ENCODE measurements at places on chromosomes 2 and 18.

- DNase-seq, result no peak
Observed at GRCh38 chr2:140701726-140702125, 1429.1 kb downstream of the LRP1B start.

GRCh38 chr2:17303521-17303920, 214.7 kb downstream of the RAD51AP2 start:
- DNase-seq, result no peak

DNA sequence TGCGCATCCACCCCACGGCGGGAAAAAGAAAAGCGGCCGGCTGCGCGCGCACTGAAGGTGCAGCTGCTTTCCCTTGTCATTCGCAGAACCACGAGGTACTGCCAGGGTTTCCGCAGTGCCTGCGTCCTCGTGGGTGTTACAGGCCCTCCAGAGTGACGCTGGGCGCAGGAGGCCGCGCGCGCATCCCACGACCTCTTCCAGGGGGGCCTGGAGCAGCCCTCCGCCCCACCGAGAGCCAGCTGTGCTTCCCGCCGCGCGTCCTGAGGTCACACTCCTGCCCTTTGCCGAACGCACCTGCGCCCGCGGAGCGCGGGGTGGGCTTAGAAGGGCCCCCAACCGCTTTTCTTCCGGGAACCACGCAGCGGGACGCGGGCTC, 378 bp upstream of the IAH1 start:
- DNase-seq, result peak; percentile 30

- DNase-seq, result no peak
Observed at GRCh38 chr2:137437386-137437785, 526.9 kb upstream of the HNMT start.

DNA sequence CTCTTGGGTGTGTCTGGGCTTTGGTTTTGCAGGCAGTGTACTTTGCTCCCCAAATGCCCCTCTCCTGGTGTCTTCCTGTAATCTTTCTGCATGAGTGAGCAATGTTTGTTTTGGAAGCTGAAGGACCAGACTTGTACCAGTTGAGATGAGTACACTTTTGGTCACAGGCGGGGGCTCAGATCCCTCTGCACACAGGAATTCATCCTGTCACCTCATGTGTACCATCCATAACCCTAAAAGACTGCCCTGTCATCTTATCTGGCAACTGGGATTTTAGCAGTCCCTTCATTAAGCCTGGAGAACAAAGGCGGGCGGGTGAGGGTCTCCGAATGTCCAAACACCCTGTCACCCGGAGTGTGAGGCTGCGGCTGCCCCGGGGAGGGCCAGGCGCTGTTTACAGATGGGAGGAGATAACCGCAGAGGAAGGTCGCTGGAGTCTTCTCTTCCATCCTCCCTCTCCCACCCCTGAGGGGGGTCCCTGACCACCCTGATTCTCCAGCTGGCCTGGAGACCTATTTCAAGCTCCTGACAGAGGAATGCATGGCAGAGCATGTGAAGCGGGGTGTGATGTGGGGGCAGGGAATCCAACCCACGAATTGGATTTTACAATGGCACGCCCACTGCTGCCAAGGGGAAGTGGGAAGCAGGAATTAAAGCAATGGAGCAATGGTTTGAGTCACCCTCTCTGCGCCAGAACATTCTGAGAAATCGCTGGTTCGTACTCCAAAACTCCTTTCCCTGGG, 158.2 kb upstream of the MYCN start:
- no peak for DNase-seq

GRCh38 chr2:218622606-218623365, 15.1 kb downstream of the PLCD4 start:
- no peak for DNase-seq

DNA sequence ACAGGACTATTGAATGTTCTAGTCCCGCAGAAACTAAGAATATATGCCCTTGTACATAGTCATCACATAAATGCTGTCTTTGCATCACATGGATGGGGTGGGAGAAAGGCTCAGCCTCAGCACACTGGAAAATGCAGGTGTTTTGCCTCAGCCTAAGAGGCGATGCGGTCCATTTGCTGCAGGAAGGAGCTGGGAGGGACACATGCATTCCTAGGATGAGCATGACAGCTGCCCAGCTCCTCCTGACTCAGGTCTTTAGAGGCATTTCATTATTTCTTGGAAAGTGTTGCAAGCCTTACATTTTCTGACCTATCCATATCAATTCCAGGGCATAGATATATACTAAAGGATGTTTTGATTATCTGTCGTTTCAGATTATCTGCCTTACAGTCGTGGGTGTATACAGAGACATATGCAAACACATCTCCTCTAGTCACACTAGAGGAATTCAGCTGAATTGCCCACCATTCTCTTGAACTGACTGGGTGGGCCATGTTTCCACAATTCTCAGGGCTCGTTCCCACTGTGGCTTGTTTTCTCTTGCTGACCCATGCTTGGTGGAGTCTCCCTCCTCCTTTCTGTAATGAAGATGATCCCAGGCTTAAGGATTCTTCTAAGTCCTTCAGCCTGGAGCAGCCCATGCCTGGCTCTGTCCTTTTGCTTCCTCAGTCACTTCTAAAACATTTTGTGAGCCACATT, 156.9 kb downstream of the SETBP1 start:
- DNase-seq, result no peak

GRCh38 chr18:42574871-42575270, 540.6 kb downstream of the RIT2 start:
- no peak for DNase-seq

GRCh38 chr2:207467716-207468347, 61.9 kb upstream of the CREB1 start:
- DNase-seq, result no peak

DNA sequence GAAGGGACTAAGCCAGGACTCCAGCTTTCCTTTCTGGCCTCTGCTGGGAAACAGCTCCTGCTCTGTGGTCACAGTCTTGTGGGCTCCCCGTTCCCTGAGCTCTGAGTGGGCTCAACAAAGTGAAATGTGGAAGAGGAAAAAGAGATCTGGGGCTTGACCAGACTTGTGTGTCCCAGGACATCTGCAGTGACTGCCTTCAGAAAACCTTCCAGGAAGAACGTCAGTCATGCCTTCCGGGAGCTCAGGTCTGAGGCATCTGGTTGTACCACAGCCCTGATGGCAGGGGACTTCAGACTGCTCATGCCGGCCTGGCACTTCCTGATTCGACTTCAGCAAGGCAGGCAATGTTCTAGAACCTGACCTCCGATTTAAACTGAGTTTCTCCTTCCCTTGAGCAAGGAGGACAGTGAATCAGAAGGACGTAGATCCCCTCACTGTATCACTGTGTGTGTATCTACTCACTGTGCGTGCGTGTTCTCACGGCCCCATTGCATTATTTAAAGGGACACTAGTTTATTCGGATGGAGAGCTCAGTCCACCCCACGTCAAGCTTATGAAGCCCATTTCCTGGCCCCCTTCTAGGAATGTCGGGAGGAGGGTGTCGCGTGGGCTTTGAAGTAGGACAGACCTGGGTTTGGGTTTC, 548 bp upstream of the FBLN7 start:
- no peak for DNase-seq

DNA sequence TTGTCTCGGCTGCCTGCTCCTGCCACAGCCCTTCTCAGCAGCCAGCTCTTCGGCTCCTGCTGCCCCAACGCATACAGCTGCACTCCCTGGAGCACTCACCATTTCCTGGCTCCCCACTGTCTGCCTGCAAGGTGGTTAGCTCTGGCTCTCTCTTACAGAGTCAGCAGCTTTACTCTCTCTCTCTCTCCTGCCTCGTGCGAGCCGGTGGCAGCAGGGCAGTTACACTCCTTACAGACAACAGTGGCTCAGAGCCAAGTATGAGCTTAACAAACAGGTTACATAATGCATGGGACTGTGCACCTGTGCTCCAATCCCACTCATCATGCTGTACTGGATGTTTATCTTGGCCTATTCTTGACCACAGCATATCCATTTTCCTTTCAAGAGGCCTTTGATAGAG, 47.4 kb upstream of the DNAJC10 start:
- no peak for DNase-seq

GRCh38 chr2:31296641-31297287, 62.8 kb downstream of the EHD3 start:
- no peak for DNase-seq

GRCh38 chr2:51782921-51783765, 751.2 kb upstream of the NRXN1 start:
- no peak for DNase-seq

DNA sequence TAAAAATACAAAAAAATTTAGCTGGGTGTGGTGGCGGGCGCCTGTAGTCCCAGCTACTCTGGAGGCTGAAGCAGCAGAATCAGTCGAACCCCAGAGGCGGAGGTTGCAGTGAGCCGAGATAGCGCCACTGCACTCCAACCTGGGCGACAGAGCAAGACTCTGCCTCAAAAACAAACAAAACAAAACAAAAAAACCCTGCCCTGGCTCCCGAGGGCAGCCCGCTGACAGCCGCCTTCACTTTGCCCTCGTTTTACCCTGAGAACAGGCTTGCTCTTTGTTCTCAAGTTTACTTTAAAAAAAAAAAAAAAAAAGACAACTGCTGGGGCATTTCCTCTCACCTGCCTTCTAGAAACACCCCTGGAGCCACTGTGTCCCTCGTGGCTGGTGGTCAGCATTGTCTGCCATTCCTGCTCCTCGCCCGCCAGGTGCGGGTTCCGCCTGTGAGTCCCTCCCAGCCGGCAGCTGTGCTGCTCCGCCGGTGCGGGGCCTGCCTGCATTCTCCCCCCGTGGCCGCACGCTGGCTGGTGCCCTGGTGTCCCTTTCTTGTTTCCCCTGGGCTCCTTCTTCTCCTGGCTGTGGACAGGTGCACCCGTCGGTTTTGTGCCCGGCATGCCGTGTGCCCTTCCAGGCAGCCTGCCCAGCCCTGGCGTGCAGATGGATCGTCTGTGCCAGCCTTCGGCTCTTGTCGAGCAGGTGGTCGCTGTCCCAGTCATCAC, 105.7 kb downstream of the USP40 start:
- DNase-seq, result no peak

Measured in stimulated activated CD4-positive, alpha-beta T cell treated with anti-CD3 and anti-CD28 coated beads, TNF-alpha, amount 100 ng/mL, for 1 hour (primary cell).